ENCODE measurements at places on chromosomes 3 and 15. TPM values are rescaled to one million over a fixed set of nuclear protein-coding genes. Genes with fewer than 3 reads are reported as not detected.

Gene ARRDC4
- 0.52 TPM for total RNA-seq

Gene HDGFL3
- total RNA-seq, result 21.9 TPM

Gene WDR93
- total RNA-seq, result not detected

Gene DPPA2
- not detected for total RNA-seq

Gene THAP10
- not detected for total RNA-seq

Gene TM4SF4
- not detected for total RNA-seq

Gene FMN1
- 0.04 TPM for total RNA-seq

Gene C2CD4B
- not detected for total RNA-seq

Gene FBXO40
- total RNA-seq, result not detected

Gene BFSP2
- total RNA-seq, result not detected

Gene BLM
- total RNA-seq, result 57.7 TPM

GRCh38 chr3:129795186-129796010, 98.1 kb downstream of the TMCC1 start:
- no peaks in the 10 kb centered on the region for H3K27me3 ChIP-seq
- H3K36me3 ChIP-seq, result no peaks in the 10 kb centered on the region
- H3K27ac ChIP-seq, result no peak overlapping the region
- H3K4me1 ChIP-seq, result peaks cover 19% of the 10 kb centered on the region
- no peak for DNase-seq

- peak overlapping the region; percentile 76 for H3K27ac ChIP-seq
- H3K27me3 ChIP-seq, result no peaks in the 10 kb centered on the region
- H3K4me3 ChIP-seq, result no peak overlapping the region
- H3K36me3 ChIP-seq, result peaks cover 52% of the 10 kb centered on the region
- DNase-seq, result no peak
These were observed 73.8 kb upstream of the ZBED2 start for GRCh38 chr3:111668888-111669488.

DNA sequence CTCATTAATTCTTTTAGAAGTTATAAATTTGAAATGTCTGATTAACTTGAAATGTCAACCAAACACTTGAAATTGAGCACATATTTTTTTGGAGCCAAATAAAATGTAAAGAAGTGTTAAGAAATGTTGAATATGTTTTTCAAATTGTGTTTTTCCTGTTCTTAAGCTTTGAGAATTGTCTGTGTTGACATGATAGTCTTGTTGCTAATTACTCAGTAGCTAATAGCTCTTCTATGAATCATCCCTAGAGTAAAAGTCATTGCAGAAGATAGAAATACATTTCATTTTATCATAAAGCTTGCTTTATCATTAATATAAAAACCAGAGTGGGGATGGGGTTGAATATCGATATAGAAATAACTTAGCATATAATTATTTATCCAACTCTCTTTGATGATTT, 41.9 kb upstream of the ABHD10 start:
- no peaks in the 10 kb centered on the region for H3K36me3 ChIP-seq
- no peak overlapping the region for H3K27ac ChIP-seq
- no peaks in the 10 kb centered on the region for H3K4me1 ChIP-seq
- H3K27me3 ChIP-seq, result peaks cover 2% of the 10 kb centered on the region

- no peaks in the 10 kb centered on the region for H3K36me3 ChIP-seq
- peak; percentile 35 for DNase-seq
- H3K4me1 ChIP-seq, result peaks cover 18% of the 10 kb centered on the region
- no peak overlapping the region for H3K27ac ChIP-seq
- H3K27me3 ChIP-seq, result no peaks in the 10 kb centered on the region
These were observed 29.3 kb downstream of the GRAMD2A start for GRCh38 chr15:72168131-72168807.

DNA sequence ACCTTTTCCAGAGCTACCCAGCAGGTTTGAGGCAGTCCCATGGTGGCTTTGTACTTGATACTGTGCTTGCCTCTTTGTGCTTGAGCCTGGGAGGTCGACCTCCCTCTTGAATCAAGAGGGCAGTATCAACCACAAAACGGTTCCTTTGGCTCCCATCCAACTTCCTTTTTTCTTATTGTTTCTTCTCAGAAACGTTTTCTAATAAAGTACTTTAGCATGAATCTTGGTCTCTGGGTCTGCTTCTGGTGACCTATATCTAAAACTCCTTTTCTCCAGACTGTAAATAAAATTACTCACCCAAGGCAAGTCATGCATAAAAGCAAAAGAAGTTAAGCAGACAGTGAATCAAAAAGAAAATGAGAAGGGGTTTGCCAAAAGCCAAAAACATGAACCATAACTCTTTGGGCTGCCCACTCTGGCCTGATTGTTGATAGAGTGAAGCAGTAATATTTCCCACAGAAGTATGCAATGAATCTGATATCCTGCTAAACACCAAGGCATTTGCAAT, 112.2 kb upstream of the SLC4A7 start:
- H3K27ac ChIP-seq, result no peak overlapping the region
- no peak overlapping the region for H3K4me3 ChIP-seq
- H3K27me3 ChIP-seq, result no peaks in the 10 kb centered on the region
- peaks cover 15% of the 10 kb centered on the region for H3K4me1 ChIP-seq
- DNase-seq, result no peak

GRCh38 chr3:184523825-184524615, 37.6 kb upstream of the EPHB3 start:
- no peak overlapping the region for H3K4me3 ChIP-seq
- H3K27ac ChIP-seq, result no peak overlapping the region
- DNase-seq, result peak; percentile 20
- H3K36me3 ChIP-seq, result no peaks in the 10 kb centered on the region
- peaks cover 19% of the 10 kb centered on the region for H3K4me1 ChIP-seq

- peaks cover 27% of the 10 kb centered on the region for H3K36me3 ChIP-seq
- DNase-seq, result no peak
- no peak overlapping the region for H3K27ac ChIP-seq
These were observed 68.7 kb downstream of the SUMF1 start for GRCh38 chr3:4398120-4398940.

DNA sequence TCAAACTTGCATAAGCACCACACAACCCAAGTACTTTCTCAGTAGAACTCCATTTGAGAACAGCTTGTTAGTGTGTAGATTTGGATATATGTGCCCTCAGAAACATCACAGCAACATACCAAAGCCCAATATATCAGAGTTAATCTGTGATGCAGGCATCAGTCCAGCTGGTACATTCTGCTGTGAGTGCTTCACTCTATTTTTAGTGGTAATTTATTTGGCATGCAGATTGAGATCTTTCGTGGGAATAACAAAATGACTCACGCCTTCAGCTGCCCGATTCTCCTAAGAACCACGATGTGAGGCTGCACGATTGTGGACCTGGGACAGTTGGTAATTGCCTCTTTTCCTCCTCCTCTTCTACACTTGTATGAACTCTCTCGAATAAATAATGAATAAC, 730.7 kb downstream of the SQOR start:
- no peak overlapping the region for H3K27ac ChIP-seq
- no peaks in the 10 kb centered on the region for H3K36me3 ChIP-seq
- H3K4me3 ChIP-seq, result no peak overlapping the region
- no peaks in the 10 kb centered on the region for H3K4me1 ChIP-seq
- H3K27me3 ChIP-seq, result no peaks in the 10 kb centered on the region

GRCh38 chr3:28326458-28326926, 22.0 kb upstream of the ZCWPW2 start:
- peaks cover 26% of the 10 kb centered on the region for H3K4me1 ChIP-seq
- H3K27ac ChIP-seq, result peak overlapping the region; percentile 34
- peaks cover 21% of the 10 kb centered on the region for H3K36me3 ChIP-seq
- peak; percentile 48 for DNase-seq

GRCh38 chr3:103167850-103168249, 733.0 kb downstream of the ZPLD1 start:
- no peak overlapping the region for H3K4me3 ChIP-seq
- no peaks in the 10 kb centered on the region for H3K36me3 ChIP-seq
- no peaks in the 10 kb centered on the region for H3K4me1 ChIP-seq
- H3K27me3 ChIP-seq, result no peaks in the 10 kb centered on the region
- no peak for DNase-seq

- no peak for DNase-seq
- H3K4me1 ChIP-seq, result peaks cover 78% of the 10 kb centered on the region
- peak overlapping the region; percentile 95 for H3K27ac ChIP-seq
- peaks cover 64% of the 10 kb centered on the region for H3K36me3 ChIP-seq
- peak overlapping the region; percentile 74 for H3K4me3 ChIP-seq
These were observed 76.1 kb upstream of the ACAD9 start for GRCh38 chr3:128803307-128803706.

GRCh38 chr3:184466413-184466960, 86.6 kb downstream of the CHRD start:
- H3K4me3 ChIP-seq, result no peak overlapping the region
- peaks cover 3% of the 10 kb centered on the region for H3K27me3 ChIP-seq
- no peaks in the 10 kb centered on the region for H3K36me3 ChIP-seq
- peaks cover 7% of the 10 kb centered on the region for H3K4me1 ChIP-seq

- no peak overlapping the region for H3K4me3 ChIP-seq
- no peaks in the 10 kb centered on the region for H3K36me3 ChIP-seq
- DNase-seq, result no peak
- H3K4me1 ChIP-seq, result peaks cover 16% of the 10 kb centered on the region
- H3K27ac ChIP-seq, result no peak overlapping the region
These were observed 147.4 kb upstream of the UMPS start for GRCh38 chr3:124582621-124583395.

GRCh38 chr15:62879770-62880169, 162.8 kb upstream of the TPM1 start:
- DNase-seq, result no peak
- no peak overlapping the region for H3K4me3 ChIP-seq
- no peaks in the 10 kb centered on the region for H3K36me3 ChIP-seq
- H3K4me1 ChIP-seq, result peaks cover 4% of the 10 kb centered on the region

DNA sequence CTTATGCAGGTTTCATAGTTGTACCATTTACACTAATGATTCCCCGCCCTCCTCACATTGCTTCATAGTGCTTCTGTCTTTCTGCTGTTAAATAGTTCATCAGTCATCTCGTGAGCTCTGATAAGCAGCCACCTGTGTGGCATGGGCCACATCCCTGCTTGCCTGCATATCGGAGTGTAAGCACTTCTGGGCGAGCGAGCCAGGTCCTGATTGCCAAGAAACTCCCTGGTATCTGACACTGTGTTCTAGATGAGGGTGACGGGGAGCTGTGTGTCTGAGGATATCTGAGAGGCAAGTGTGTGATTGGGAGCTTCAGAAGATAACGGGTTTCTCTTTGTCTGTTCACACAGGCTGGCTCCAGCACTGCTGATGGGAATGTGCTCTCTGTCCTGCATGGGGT, 130.6 kb downstream of the LRIG1 start:
- H3K4me3 ChIP-seq, result no peak overlapping the region
- no peaks in the 10 kb centered on the region for H3K27me3 ChIP-seq
- no peaks in the 10 kb centered on the region for H3K4me1 ChIP-seq
- H3K27ac ChIP-seq, result no peak overlapping the region
- no peak for DNase-seq

- H3K36me3 ChIP-seq, result peaks cover 9% of the 10 kb centered on the region
- no peak for DNase-seq
- peaks cover 36% of the 10 kb centered on the region for H3K4me1 ChIP-seq
- H3K27me3 ChIP-seq, result no peaks in the 10 kb centered on the region
- no peak overlapping the region for H3K4me3 ChIP-seq
These were observed 3.9 kb downstream of the CAMK1 start for GRCh38 chr3:9765865-9766264.

GRCh38 chr3:169841171-169841570, 28.5 kb upstream of the LRRC34 start:
- H3K4me1 ChIP-seq, result no peaks in the 10 kb centered on the region
- H3K36me3 ChIP-seq, result no peaks in the 10 kb centered on the region
- DNase-seq, result no peak
- H3K27ac ChIP-seq, result no peak overlapping the region
- H3K27me3 ChIP-seq, result peaks cover 8% of the 10 kb centered on the region

- H3K4me3 ChIP-seq, result no peak overlapping the region
- H3K27ac ChIP-seq, result no peak overlapping the region
- H3K27me3 ChIP-seq, result peaks cover 26% of the 10 kb centered on the region
- no peaks in the 10 kb centered on the region for H3K36me3 ChIP-seq
- DNase-seq, result no peak
These were observed 1.1 kb upstream of the SCAMP5 start for GRCh38 chr15:74994236-74994635.

GRCh38 chr15:33243869-33244268, 49.4 kb upstream of the FMN1 start:
- peaks cover 9% of the 10 kb centered on the region for H3K4me1 ChIP-seq
- no peaks in the 10 kb centered on the region for H3K36me3 ChIP-seq
- no peak for DNase-seq
- H3K27me3 ChIP-seq, result no peaks in the 10 kb centered on the region
- no peak overlapping the region for H3K27ac ChIP-seq

DNA sequence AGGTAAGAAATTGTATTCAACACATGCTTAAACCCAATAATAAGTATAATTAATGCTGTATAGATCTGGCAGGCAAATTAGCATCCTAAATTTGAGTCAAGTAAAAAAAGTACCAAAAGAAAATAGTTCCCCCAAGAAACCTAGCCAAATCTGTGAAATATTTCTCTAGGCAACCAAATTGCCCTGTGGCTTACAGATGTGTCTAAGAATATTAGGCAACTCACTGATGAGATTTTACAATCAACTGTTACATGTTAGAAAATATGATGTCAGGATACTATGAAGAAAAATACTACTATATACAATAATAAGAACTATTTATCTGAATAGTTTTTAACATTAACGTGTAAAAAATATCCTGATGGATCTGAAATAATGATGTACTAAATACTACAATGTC, 397.1 kb downstream of the TIGIT start:
- H3K4me3 ChIP-seq, result no peak overlapping the region
- H3K27ac ChIP-seq, result no peak overlapping the region
- H3K27me3 ChIP-seq, result no peaks in the 10 kb centered on the region
- no peaks in the 10 kb centered on the region for H3K36me3 ChIP-seq
- no peak for DNase-seq

DNA sequence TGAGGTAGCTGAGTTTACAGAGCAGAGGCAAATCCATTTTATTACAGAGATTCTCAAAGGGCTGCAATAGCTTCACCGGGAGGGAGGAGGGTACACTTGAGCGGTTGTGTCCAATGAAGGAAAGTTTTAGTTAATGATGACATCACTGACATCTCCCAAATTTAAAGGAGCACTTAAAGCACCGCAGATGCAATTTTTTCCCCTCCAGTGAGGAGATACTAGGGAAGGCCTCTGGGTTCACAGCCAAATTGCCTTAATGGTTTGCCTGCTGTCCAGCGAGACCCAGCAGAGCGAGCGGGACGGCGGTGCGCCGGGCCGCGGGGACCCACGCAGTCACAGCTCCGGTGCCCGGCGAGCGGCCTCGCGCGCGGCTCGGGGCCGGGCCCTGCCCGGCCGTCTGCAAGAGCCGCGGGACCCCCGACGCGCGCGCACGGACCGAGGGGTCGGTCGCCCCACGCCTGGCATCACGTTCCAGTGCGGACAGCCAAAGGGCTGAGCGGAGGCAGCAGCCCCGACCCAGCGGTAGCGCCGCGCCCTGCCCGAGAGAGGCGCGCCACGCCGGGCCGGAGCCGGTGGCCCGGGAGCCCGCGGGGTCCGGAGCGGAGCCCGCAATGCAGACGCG, 160.5 kb upstream of the CHRNA7 start:
- peak overlapping the region; percentile 80 for H3K27ac ChIP-seq
- no peaks in the 10 kb centered on the region for H3K36me3 ChIP-seq
- DNase-seq, result no peak
- peaks cover 44% of the 10 kb centered on the region for H3K27me3 ChIP-seq

Data from activated CD4-positive, alpha-beta T cell treated with anti-CD3 and anti-CD28 coated beads, Interleukin-2, amount 10 ng/mL, durations not matched to agents 7 days and 5 days (primary cell).